HS-5 (cell line): ENCODE measurements at places on chromosomes 4 and X.

- DNase-seq, result peak; percentile 99
These were observed 372.1 kb downstream of the BMPR1B start for GRCh38 chr4:95129821-95130311.

GRCh38 chr4:102218656-102219055, 126.6 kb downstream of the SLC39A8 start:
- no peak for DNase-seq

- no peak for DNase-seq
These were observed 18.7 kb upstream of the PLCXD1 start for GRCh38 chrX:262381-262909.

GRCh38 chr4:72341432-72341820, 227.6 kb downstream of the ADAMTS3 start:
- DNase-seq, result no peak

- DNase-seq, result peak; percentile 16
These were observed 20.8 kb downstream of the USO1 start for GRCh38 chr4:75745161-75745560.

DNA sequence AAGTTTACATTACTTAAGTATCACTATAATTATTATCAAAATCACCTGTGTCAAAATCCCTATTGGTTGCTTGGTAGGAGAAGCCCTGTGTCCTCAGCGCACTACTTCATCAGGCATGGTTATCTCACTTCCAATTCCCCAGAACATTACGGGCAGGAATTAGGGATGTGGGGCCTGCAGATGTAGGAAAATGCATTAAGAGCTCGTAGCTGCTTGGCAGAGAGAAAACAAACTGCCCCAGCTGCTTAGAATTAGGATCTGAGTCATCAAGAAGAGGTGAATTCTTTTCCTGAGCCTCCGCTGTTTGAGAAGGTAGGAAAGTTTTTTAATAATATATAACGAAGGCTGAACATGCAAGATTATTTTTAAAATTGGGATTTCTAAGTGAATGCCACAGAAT, 31.1 kb upstream of the CLNK start:
- DNase-seq, result no peak

- DNase-seq, result peak; percentile 64
These were observed 47.7 kb downstream of the DDX3X start for GRCh38 chrX:41381685-41382084.

- DNase-seq, result no peak
These were observed 144.2 kb downstream of the PABPC4L start for GRCh38 chr4:134057356-134057755.

DNA sequence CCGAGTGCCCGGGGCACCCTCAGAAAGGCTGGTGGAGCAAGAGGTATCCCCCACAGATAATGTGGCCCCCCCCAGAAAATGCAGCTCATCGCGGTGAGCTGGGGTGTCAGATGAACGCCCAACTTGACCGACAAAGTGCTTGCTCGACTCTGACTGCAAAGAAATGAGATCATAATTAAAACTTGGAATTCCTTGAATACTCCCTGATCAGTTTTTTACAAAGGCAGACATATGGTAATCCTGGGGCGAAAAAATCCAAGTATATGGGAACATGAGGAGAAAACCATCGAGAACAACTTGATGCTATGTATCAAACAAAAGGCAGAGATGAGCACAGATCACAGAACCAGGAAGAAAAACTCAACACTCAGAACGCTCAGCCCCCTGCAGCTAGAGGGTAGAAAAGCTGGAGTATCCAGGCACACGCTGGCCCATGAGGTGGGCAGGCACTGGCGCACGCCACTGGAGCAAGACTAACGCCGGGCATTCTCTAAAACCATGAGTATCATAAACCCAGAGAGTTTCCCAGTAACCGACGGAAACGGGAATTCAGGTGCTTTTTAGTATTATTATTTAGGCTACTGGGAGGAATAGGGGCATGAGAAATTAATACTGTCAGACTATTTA, 127.3 kb downstream of the AFAP1 start:
- no peak for DNase-seq

DNA sequence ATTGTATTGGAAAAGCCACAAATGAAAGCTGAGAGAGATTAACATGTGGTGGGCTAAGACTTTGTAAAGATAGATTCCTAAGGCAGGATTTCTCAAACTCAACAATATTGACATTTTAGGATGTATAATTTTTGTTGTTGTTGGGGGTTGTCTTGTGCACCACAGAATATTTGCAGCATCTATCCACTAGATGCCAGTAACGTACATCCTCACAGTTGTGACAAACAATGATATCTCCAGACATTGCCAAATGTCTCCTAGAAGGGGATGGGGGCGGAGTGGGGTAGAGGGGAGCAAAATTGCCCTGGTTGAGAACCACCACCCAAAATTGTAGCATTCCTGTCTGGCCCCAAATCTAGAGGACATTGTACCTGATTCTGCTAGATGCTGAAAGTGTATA, 14.7 kb upstream of the CBR4 start:
- DNase-seq, result no peak

DNA sequence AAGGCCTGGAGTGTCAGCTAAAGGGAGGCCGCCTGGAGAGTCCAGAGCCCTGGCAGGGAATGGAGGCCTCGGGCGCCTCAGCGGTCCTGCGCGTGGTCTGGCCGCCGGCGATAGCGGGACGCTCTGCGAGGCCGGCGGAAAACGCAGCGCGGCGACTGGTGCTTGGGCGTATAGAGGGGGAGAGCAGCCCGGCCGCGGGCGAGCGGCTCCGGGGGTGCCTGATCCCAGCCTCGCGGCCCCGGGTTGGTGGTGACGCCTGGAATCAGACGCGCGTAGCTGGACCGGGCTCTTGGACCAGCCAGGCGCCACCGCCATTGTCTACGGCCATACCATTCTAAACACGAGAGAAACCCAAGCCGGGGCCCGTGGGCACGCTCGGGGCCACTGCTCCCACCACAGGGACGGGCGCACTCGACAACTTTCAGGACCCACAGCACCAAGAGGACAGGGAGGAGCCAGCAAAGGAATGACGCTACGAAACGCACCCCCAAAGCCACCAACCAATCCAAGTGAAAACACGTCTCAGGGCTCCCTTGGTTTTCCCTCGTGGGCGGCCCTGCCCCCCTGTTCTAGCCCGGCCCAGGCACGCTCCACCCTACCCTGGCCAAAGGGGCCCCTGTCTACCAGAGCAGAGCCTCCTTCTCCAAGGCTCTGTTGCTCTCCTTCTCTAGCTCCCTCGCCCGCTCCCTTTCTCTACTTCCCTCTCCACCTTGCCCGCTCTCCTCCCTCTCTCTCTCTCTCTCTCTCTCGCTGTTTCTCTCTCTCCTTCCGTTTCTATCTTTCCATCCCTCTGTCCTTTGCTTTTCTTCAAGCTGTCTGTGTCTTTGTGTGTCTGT, 7.8 kb downstream of the FRG2 start:
- DNase-seq, result no peak

- no peak for DNase-seq
These were observed 67.9 kb upstream of the SLC4A4 start for GRCh38 chr4:71270901-71271300.

GRCh38 chrX:141467442-141467841, 117.1 kb downstream of the SPANXA1 start:
- DNase-seq, result no peak

GRCh38 chrX:47430925-47431324, 52.1 kb downstream of the ZNF41 start:
- DNase-seq, result no peak

DNA sequence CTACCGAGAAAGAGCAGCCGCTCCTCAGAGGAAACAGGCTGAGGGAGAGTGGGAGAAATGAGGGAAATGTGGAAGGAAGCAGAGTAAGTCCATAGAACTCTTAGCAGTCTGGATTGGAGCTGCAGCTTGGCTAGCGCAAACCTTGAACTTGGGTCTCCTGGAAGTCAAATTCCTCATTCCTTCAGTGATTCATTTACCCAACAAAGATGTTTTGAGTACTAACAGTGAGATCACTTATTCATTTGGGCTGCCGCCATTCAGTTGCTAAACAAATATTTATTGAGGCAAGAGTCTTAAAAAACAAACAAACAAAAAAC, 51.5 kb downstream of the SEL1L3 start:
- DNase-seq, result no peak

GRCh38 chrX:11261260-11261659, 32.0 kb upstream of the AMELX start:
- peak; percentile 40 for DNase-seq

GRCh38 chr4:124417371-124417770, 295.2 kb downstream of the ANKRD50 start:
- no peak for DNase-seq

- DNase-seq, result no peak
These were observed at the start of gene GPR143 for GRCh38 chrX:9765737-9766097. TSS of gene GPR143 (minus strand) at chrX:9765847. CDS start at chrX:9765817, 30 bp downstream.

DNA sequence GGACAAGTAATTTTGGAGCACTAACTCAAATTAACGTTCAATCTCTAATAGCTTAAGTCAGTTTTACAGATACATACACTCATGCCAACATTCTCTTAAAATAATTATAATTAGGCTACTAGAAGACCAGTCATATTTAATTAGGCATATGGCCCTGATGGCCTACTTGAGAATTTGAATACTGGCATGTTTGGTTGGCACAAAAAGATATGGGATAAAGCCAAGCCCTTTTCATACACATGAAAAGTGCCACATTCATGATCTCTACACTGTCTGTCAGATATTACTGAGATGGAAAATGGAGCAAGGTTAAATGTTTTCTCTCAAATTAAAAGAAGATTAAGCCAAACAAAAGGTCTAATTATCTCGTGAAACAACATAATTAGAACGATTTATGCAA, 1091.0 kb downstream of the C4orf33 start:
- DNase-seq, result no peak

GRCh38 chr4:89878611-89879010, 16.0 kb upstream of the MMRN1 start:
- DNase-seq, result no peak

GRCh38 chr4:10345381-10345784, 111.8 kb downstream of the ZNF518B start:
- DNase-seq, result no peak

DNA sequence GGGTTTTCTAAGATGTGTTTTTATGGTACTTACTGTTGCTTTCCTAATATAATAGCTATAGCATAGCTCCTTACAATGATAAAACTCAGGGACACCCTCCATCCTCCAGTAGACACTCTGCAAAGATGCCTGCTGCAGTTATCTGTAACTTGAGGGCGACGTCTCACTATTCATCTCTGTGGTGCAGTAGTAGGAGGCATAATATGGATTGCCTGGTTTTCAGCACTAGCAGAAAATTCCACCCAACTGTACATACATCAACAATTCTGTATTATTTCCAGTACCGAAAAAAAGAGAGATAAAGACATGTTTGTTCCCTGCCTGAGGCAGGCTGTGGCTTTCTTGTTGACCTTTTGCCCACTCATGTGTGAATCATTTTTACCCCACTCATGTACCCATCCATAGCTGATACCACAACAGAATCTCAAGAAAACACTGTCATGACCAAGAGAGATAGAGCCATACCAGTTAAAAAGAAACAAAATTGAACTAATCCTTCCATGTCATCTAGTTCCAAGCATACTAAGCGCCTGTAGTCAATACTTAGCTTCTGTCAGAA, 220.1 kb downstream of the RAB28 start:
- no peak for DNase-seq

DNA sequence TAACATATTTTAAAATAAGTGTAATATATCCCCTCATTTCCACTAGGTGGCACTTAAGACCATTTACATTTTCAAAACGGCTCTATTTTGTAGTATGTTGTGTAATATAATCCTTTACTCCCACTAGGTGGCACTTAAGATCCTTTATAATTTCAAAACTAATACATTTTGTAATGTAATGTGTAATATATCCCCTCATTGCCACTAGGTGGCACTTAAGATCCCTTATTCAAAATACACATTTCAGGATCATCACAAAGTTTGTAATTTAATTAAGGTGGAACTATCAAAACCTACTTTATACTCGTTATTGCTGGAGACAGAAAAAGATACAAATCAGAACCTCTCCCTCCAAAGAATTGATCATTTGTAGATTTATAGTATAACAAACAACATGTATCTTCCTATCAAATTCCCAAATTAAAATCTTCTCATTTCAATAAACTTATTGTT, 132.5 kb downstream of the ARHGAP6 start:
- peak; percentile 40 for DNase-seq

- no peak for DNase-seq
These were observed 503.3 kb downstream of the PCDH18 start for GRCh38 chr4:137029026-137029425.

DNA sequence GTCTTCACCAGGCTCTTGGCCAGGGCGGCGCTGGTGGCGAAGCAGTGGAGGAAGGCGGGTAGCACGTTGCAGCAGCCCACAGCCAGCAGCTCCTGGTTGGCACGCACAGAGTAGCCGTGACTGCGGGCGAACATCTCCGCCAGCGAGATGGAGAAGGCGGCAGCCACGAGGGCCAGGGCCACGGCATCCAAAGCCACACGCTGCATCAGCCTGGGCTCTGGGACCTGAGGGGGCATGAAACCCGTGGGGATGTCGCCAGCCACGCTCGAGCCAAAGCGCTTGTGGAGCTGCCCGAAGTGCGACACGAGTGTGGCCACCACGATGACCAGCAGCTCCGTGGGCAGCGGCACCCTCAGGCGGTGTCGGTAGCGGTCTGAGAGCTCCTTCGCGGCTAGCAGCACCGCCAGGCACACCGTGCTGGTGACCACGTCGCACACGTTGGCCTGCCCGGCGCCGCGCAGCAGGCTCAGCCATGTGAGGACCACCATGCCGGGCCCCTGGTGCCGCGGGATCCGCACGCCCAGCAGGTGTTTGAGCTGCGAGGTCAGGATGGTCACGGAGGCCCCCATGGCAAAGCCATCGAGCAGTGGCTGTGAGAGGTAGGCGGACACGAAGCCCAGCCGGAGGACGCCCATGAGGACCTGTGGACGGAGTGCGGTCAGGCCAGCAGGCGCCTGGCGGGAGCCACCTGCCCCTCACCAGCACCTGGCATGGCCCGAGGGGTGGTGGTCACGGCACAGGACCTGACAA, 3.1 kb downstream of the IDUA start:
- DNase-seq, result no peak

DNA sequence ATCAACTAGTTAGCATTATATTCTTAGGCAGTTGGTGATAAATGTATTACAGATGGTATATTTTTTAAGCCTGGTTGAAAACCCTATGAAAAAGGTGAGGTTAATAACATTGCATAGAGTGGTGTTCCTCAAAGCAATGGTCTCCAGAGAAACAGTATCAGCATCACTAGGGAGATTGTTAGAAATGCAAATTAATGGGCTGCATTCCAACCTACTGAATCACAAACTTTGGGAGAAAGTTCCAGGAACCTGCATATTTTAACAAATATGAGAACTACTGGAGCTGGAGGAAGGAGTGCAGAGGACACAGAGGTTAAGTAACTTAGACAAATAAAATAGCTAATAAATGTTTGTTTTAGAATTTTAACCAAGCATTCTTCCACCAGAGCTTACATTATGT, 166.9 kb upstream of the PCDH10 start:
- no peak for DNase-seq

DNA sequence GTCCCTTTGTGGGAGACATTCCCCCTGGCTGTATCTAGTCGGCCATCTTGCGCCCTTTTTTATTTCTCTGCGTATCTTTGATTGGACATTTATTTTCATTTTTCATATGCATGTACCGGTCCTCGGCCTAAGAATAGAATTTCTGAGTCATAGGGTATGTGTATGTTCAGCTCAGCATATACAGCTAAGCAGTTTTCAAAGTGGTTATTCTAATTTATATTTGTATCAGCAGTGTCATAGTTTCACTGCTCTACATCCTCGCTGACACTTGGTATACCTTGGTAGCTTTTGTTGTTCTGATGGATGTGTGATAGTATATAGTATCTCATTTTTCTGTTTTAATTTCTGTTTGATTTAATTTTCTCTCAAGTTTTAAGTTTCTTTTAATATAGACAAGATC, 38.7 kb downstream of the BEX3 start:
- no peak for DNase-seq

- no peak for DNase-seq
These were observed 59.7 kb upstream of the GRPEL1 start for GRCh38 chr4:7127576-7127975.

GRCh38 chrX:120672841-120673530, 43.1 kb upstream of the C1GALT1C1 start:
- no peak for DNase-seq
